B cell (primary cell): ENCODE measurements at places on chromosomes 3 and 15. TPM values are rescaled to one million over a fixed set of nuclear protein-coding genes. Genes with fewer than 3 reads are reported as not detected.

SKOR1 gene
- polyA plus RNA-seq, result 0.37 and 0.84 TPM in 2 replicates

GRCh38 chr3:126373682-126374601 lies 16.7 kb upstream of the KLF15 start:
- no peak for DNase-seq

GRCh38 chr15:78454992-78455391 lies 17.0 kb downstream of the IREB2 start:
- peak; percentile 73 for DNase-seq

GRCh38 chr3:190345878-190346277 lies 23.6 kb upstream of the CLDN1 start:
- no peak for DNase-seq

FBXL2 gene
- not detected in 2 replicates for polyA plus RNA-seq

DNASE1L3 gene
- 0.66 and 2.6 TPM in 2 replicates for polyA plus RNA-seq

DNA sequence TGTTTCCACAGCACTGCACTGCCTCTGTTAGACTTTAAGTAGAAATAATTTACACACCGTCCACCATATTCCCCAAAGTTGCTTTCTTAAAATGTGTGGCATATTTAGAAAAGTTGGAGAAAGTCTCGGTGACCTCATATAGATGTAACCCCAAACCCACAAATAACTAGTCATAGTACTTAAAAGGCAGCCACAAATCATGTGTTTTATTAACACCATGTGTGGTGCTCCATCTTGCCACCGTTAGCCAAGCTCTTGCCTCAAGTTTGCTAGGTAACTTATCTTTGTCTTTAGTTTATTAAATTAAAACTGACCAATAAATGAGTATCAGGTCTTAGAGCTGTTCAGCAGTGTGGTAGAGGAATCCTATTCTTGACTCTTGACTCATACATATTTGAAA lies 257.9 kb downstream of the UBE2E2 start:
- DNase-seq, result no peak

- DNase-seq, result no peak
These were observed 86.9 kb downstream of the IL5RA start for GRCh38 chr3:3023111-3023745.

IQCB1 gene
- 32.0 and 43.5 TPM in 2 replicates for polyA plus RNA-seq

DNA sequence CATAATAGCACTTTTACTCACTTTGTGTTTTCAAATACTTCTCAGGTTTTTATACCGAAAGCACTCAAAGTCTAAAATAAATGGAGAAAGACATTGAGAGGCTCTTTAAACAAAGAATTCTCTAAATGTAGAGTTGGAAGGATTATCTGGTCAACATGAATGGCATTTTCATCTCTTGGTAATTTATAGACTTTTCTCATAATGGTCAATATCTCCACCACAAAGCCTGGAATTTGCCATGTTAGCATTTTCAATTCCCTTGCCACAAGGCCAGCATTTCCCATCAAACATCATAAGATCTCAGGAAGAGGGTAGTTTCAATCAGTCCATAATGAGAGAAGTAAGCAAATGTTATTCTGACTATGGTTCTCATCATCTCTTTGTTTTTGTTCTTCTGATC lies 293.0 kb downstream of the CADM2 start:
- DNase-seq, result no peak

GOLGA8K gene
- polyA plus RNA-seq, result 0.13 and 0.20 TPM in 2 replicates

DNA sequence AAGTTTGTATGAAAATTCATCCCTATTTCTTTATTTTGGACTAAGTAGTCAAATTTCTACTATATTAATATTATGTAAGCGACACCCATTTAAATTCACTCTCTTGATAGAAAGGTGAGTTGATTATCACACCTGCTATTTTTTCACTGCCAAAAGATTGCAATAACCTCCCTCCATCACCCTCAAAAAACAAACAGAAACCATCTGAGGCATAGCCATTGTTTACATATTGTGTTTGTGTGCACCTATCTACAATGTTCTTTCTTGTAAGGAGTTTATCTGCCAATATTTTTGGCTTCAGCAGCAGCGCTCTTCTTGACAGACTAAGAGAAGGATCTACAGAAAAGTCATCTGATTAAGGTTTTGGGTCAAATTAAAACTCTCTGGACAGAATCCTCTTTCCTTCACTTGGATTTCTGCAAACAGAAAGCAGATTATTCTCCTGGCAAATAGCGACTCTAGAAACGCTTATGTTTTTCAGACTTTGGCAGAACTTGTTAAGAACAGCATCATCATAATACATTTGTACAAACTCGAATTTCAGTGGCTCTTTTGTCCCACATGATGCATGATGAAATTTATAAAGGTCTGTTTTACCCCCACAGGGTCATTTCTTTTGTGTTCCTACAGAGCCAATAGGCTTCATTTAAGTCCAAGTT lies 48.6 kb downstream of the KCNMB2 start:
- DNase-seq, result no peak

RASGRP1 gene
- polyA plus RNA-seq, result 17.7 and 26.2 TPM in 2 replicates

TRH gene
- not detected in 2 replicates for polyA plus RNA-seq

DNA sequence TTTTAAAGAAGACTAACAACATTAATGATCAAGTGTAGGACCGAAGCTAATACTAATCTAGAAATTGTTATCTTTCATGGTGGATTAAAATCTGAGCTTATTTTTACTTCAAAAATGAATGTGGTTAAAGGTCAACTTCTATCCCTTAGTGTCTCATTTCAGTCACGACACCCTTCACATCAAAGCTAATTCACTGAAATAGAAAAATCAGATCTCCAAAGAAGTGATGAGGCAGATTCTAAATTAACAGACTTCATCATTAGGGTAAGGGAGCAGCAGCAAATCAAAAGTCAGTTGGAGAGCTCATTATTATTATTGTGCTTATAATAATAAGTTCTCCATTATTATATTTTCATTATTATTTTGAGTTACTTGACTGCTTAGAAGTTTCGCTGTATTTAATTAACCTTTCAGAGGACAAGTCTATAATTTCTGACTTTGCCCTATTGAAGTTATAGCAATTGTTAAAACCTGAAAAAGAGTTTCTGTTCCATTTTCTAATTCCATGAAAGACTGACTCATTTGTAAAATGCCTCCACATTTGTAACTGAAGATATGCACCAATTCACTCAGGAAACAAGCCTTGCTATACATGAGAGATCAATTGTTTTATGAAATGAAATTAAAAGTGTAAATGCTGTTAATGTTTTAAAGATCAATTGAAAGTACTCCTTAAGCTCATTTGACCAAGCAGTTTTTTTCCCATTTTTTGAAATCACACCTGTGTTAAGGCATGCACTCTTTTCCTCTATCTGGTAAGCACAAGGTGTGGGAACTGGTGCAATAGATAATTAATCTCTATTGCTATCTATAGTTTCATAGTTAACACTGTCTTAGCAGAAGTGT lies 23.1 kb upstream of the CMC1 start:
- no peak for DNase-seq

- DNase-seq, result no peak
These were observed 612.1 kb upstream of the NR2F2 start for GRCh38 chr15:95718441-95718840.

DNA sequence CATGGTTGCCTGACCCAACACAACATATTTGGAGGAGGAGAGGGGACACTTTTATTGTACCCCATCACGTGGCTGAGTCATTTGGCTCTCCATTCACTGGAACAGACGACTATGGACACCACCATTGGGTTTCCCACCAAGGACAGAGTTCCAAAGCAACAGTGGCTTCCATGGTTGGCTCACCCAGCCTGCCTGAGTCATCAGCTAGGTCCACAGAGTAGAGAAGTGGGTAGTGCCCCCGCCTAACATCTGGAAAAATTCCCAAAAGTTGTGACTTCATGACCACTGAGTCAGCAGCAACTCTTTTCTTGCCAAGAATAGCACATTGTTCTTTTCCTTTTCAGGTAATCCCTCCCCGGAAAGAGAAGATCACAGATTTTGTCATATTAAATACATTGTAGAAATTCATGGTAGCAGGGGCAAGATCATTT lies 3.0 kb upstream of the PPP1R2 start:
- DNase-seq, result no peak

GRCh38 chr3:71050538-71051258 lies 532.8 kb downstream of the FOXP1 start:
- no peak for DNase-seq

CELSR3 gene
- polyA plus RNA-seq, result 1.2 and 2.4 TPM in 2 replicates

DNA sequence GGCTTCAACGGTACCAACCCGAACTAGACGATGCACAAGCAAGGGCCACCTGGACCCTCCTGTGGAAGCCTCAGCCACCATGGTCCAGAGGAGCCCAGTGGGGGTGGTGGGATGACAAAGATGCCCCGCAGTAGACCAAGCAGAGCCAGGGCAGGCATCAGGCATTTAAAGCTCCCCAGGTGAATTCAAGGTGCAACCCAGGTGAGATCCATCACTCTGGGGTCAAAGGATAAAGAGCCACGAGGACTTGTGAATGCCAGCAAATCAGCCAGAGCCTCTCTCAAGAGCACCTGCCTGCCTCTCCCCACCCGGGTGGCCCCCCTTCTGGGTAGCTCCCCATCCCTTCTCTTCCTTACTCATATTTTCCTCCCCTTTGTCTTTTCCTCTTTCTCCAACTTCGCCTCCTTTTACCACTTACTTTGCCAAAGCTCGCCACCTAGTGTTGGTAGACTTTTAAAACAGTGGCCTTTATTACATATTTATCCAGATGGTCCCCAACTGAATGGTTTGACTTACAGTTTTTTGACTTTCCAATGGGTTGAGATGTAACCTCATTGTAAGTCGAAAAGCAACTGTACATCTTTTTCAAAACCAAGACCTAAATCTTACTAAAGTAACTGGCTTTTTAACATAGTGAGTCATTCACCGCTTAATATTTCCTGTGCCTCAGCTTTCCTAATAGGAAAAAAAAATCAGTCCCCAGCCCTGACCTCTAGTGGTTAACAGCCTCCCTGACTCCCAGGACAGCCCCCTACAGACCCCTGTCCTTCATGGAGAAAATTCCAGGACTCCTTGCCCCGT lies 18.8 kb downstream of the PLA2G4F start:
- DNase-seq, result peak; percentile 43

PLD1 gene
- 0.24 TPM in 1 of 2 replicates, not detected in the other for polyA plus RNA-seq

DNA sequence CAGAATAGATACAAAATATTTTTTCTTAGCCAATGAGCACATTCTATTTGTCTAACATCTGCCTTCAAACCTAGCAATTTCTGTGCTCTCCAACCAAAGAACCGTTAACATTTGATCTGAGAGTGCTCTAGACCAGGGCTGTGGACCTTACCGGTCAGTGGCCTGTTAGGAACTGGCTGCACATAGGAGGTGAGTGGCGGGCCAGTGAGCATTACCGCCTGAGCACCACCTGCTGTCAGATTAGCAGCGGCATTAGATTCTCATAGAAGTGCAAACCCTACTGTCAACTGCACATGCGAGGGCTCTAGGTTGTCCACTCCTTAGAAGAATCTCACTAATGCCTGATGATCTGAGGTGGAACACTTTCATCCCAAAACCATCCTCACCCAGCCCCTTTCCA lies 131.7 kb downstream of the CADM2 start:
- no peak for DNase-seq

DNA sequence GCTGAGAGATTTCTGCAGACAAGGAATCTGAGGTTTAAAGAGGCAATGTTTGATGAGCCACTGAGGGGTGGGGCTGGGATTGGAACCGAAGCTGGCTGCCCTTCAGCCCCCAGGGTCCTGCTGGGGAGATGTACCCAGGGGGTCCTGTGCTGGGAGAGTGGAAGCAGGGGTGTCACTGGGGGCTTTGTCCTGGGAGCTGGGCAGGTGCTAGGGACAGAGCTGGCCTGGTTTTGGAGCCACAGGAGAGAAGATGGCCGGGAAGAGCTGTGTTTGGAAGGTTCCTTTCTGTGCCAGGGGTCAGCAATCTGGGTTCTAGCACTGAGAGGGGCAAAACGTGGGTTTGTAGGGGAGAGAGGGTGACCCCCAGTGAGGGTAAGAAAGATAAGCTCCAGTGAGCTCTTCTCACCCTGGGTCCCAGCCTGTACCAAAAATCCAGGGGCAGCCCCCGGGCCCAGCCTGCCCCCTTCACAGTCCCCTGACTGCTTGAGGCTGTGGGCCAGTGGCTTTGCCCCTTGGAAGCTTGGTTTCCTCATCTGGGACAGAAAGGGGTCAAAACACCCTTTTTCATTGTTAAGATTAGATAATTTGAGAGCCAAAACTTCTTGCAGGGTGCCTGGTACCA lies 69.6 kb downstream of the SMAD3 start:
- DNase-seq, result no peak

DNA sequence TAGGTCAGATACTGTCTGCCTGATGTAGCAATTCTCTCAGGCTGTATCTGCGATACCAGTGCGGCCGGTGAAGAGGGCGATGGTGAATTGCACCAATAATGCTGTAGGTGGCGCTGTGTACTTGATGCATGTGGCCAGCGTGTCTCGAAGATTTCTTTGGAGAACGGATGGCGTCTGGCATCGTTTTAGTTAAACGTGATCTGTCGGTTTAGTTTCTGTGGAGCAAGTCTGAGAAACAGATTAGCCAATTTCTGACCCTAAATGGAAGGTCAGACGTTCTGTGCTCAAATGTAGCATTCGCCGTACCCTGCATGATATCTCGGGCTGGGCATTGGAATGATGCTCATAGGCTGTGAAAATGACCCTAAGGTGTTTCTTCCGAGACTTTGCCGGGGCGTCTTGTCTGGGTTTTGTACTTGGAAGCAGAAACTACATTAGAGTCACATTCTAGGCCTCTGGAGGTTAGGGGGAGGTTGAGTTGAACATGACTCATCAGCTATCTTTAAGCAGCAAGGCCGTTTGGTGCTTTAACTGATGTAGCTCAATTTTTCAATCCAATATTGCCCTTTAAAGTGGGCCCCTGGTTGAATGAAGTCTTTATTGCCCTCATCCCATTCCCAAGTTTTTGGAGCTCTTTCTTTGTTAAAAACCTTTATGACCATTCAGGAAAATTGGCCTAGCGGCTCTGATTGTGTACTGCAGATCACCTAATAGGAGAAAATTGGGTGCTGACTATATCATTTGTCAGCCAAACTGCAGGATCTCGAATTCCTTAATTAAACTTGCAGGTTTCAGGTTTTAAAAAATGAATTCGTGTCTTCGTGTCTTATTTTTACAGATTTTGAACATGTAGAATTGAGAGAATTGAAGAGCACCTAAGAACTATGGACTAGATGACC lies 80.0 kb downstream of the SQOR start:
- DNase-seq, result peak; percentile 35

- DNase-seq, result no peak
These were observed 59.5 kb upstream of the TGFBR2 start for GRCh38 chr3:30546934-30547333.

GRCh38 chr15:68829068-68829467 lies 8.4 kb upstream of the ANP32A start:
- DNase-seq, result peak; percentile 61

DNA sequence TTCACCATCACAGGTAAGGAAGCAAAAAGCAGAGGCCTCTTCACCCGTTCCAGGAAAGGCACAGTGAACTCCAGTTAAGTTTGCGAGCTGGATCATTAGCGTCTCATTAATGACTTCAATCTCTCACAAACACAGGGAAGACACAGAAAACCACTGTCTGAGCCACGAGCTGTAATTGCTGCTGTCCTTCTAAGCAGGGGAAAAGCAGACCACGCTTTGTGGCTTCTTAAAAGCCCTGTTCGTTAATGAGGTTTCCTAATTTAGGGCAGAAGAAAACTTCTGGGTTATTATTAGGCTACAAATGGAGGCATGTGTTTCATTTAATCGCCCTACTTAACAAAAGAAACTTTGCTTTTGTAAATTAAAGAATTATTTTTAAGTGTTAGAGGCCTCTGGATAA lies 50.6 kb upstream of the FAM174B start:
- no peak for DNase-seq

MKRN2 gene
- 20.8 and 21.5 TPM in 2 replicates for polyA plus RNA-seq
